ENCODE measurements at places on chromosomes 12 and 14.

- peak; percentile 0 for DNase-seq
Measured at GRCh38 chr12:52387859-52388258, 2.4 kb upstream of the KRT84 start.

DNA sequence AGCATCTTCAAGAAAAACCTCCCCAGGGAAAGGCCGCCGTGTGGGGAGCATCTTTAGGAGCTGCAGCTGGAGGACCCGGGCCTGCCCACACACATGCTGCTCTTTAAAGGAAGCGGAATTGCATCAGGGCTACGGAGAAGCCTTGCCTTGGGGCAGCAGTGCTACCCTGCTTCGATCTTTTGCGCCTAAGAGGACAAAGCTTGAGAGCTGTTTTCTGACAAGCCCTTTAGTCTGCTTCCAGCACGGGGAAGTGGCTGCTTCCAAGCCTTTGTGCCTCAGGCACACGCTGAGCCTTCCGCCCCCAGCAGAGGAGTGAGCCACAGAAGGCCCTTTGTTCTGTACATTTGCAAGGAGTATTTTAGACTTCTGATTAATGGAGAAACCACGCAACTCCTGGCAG lies 31.5 kb downstream of the COA8 start:
- no peak for DNase-seq

DNA sequence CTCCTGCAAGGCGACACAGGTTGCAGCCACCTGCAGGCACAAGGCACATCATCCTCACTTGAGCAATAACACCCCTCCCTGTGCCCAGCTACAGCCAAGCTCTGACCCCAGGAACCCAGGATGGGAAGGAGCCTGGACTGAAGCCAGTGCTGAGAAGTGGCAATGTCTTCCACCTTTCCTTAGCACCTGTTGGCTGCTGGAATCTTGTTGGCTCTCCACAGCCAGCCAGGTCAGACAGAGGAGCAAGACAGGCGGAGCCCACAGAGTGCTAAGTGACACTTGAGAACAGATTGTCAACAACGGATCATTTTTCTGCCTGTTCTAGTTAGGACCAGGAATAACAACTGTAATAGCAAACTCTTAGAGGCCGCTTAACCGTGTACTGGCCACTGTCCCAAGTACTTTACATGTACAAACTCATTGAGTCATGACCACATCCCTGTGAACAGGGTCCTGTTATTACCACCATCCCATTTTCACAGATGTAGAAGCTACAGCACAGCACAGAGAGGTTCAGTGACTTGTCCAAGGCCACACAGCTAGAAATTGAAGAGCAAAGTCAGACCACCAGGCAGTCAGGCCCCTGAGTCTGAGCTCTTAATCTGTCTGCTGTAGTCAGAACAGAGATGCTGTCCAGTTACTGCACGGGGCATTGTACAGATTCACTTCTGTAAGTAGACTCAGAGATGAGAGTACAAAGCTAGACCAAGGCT lies 45.6 kb downstream of the RNFT2 start:
- DNase-seq, result no peak

GRCh38 chr14:33184587-33184986 lies 245.9 kb downstream of the NPAS3 start:
- DNase-seq, result no peak

- no peak for DNase-seq
Measured at GRCh38 chr12:20798554-20798953, 12.0 kb upstream of the SLCO1B3 start.

GRCh38 chr12:116400636-116401372 lies 123.3 kb upstream of the MED13L start:
- peak; percentile 38 for DNase-seq

DNA sequence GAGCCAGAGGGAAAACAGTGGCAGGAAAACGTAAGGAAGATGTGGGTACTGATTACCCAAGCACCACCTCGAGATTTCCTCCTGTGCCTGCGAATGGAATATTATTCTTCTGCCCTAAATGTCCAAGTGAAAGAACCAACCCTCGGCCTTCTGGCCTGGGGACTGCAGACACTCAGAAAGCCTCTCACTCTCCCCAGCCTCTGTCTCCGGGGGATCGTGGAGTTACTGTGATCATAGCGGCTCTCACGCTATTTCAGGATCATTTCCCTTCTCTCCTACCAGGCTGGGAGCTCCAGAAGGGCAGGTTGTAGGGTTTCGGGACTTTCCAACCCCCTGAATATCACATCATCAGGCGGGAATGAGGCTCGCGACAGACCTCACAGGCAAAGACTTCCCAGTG lies 68.9 kb downstream of the KDM2B start:
- no peak for DNase-seq

GRCh38 chr14:71466946-71467345 lies 465.3 kb upstream of the RGS6 start:
- DNase-seq, result no peak

DNA sequence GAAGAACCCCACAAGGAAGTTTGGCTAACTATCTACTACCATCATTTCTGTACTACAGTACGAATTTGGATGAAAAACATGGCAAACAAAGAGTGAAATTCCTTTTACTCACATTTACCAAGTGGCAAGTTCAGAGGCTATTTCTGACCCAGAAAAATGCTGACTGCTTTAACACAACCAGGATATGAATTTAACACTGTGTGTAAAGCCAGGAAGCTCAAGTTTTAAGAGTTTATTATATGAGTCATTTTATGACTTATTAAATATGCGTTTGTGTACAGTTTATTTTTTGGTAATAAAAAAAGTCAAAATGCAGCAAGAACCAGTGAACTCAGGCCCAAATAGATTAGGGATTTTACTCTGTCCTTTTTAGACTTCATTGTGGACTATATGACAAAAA lies 58.4 kb upstream of the STAC3 start:
- no peak for DNase-seq

DNA sequence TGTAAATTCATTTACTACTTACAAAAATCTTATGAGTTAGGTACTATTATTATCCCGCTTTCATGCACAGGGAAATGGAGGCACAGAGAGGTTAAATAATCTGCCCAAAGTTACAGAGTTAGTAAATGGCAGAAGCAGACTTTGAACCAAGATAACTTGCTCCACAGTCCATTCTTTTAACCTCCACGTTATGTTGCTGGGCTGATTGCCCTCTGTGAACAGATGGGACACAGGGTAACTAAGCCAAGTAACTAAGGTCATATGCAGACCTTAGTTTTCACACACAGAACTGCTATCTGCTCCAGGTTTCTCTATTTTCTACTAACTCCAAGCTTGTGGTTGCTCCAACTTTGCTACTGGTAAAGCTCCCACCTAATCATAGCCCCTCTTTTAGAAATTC lies 147.1 kb upstream of the IFNG-AS1 start:
- DNase-seq, result no peak

GRCh38 chr14:89344920-89345254 lies 72.1 kb downstream of the FOXN3 start:
- DNase-seq, result no peak

DNA sequence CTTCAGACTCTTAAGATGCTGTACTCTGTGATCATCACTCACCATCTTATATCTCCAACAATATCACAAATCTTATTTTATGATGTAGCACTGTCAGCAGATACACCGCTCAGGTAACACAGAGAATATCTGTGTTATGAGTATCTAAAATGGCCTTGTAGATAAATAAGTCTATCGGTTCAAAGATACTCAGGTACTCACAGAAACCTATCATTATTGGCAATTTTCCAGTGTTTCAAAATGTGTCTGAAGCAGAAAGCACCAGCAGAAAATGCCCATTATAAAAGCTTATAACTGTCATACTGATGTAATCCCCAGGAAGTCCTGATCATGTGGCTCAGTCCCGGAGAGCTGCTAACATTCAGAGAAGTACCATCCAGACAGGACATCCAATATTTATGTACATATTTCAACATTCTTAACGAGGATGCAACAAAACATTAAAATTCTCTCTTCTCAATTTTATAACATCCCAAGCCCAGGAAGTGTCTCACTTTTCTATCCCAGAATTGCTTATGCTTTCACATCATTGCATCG lies 190.7 kb upstream of the LMNTD1 start:
- no peak for DNase-seq

- DNase-seq, result no peak
Measured at GRCh38 chr12:58500399-58500798, 419.9 kb downstream of the LRIG3 start.

DNA sequence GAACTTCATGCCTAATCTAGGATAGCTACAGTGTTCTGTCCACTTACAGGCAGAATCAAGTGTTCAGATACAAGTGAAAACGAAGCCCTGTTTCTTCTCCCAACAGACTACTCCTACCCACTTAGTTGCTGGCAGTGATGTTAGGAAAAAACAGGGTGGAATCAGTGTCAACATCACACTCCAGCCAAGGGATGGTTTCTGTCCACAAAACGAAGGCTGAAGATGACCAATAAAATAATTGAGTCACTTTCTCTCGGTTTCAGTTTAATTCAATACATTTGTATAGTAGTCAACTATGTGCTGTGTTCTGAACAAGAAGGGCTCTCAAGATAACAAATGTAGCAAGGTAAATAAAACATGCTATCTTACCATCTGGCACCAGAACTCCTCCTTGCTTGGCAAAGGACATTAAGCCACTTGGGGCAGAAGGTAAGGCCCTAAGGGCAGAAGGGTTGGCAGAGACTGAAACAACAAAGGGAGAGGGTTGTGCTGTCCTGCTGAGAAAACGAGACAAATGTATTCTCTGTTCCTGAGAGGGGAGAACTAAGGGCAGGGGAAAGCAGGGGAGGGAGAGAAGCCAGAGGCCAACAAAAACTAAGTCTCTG lies 393.6 kb downstream of the DPF3 start:
- no peak for DNase-seq

DNA sequence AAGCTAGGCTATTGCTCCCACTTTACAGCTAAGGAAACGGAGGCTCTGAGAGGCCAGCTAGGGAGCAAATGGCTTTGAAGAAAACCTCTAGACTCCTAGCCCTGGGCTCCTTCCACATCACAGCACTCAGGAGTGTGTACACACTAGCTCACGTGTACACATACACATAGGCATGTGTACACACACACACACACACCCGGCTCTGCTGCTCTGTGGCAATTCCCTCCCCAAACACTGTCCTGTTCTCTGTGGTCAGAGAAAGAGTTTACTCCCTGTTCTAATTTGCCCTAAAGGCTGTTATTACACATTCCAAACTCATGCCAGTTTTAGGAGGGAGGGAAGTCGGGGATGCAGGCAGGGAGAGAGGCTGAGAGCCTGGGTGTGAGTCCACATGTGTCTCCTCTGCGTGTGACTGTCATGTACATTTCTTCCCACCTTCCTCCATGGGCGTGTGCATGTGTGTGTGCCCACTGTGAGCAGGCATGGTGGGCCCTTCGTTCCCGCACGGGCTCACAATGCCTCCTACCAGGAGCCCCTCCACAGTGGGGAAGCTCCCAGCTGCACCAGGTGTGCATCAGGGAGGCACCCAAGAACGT lies 14.2 kb downstream of the TRPV4 start:
- DNase-seq, result no peak

DNA sequence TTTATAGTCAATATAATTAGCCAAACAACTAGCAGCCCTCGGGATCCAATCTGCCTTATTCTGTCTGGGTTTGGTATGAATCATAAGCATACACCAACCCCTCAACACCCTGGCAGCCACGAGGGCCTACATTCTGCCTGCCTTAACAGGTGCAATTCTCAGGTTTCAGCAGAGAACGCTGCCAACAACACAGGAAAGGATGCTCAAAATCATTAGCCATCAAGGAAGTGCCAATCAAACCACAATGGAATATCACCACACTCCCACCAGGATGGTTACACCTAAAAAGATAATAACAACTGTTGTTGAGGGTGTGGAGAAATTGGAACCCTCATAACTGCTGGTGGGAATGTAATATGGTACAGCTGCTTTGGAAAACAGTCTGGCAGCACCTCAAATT lies 122.8 kb downstream of the TTC7B start:
- DNase-seq, result no peak

Data from CD4-positive, alpha-beta T cell treated with Interleukin-15 for 1 hour (primary cell).